ENCODE measurements at places on chromosomes 3 and 15. TPM values are rescaled to one million over a fixed set of nuclear protein-coding genes. Genes with fewer than 3 reads are reported as not detected.
A peak's percentile ranks its signal among the peaks of the same experiment; 100 is the strongest.

GRCh38 chr3:188305220-188305619 is 151.3 kb downstream of the LPP start:
- no peaks in the 10 kb centered on the region for H3K36me3 ChIP-seq
- H3K4me3 ChIP-seq = no peak overlapping the region
- DNase-seq = no peak
- H3K27me3 ChIP-seq = no peaks in the 10 kb centered on the region
- no peak overlapping the region for H3K27ac ChIP-seq

DNA sequence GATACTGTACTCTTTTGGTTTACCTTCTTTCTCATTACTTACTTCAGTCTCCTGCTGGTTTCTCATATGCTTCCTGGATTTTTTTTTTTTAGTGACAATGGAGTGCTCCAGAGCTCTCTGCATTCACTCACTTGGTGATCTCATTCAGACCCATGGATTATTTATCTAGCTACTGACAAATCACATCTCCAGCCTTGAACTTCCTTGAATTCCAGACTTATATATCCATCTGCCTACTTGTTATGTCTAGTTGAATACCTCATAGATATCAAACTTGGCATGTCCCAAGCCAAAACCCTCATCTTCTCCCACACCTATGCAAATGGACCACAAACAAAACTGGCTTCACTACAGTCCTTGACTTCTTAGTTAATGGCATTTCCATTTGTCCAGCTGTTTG is 234.7 kb upstream of the ZPLD1 start:
- DNase-seq = no peak
- no peak overlapping the region for H3K4me3 ChIP-seq
- H3K27ac ChIP-seq = no peak overlapping the region
- no peaks in the 10 kb centered on the region for H3K36me3 ChIP-seq
- H3K4me1 ChIP-seq = no peaks in the 10 kb centered on the region
- H3K27me3 ChIP-seq = no peaks in the 10 kb centered on the region

DNA sequence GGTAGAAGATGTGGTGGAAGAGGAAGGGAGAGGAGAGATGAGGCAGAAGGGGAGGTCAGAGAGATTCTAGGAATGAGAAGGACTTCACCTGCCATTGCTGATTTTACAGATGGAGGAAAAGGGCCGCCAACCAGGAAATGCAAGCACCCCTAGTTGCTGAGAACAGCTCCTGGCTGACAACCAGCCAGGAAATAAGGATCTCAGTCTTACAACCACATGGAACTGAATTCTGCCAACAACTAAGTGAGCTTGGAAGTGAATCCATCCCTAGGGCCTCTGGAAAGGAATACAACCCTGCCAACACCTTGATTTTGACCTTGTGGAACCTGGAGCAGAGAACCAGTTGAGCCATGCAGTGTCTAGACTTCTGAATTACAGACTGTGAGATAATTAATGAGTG is 86.6 kb downstream of the EDEM1 start:
- H3K27me3 ChIP-seq = no peaks in the 10 kb centered on the region
- no peak overlapping the region for H3K27ac ChIP-seq
- no peak overlapping the region for H3K4me3 ChIP-seq
- DNase-seq = no peak
- H3K4me1 ChIP-seq = no peaks in the 10 kb centered on the region

GRCh38 chr3:9507586-9508578 is 45.7 kb downstream of the LHFPL4 start:
- H3K4me1 ChIP-seq = peaks cover 4% of the 10 kb centered on the region
- H3K36me3 ChIP-seq = no peaks in the 10 kb centered on the region
- peak; percentile 40 for DNase-seq
- peaks cover 22% of the 10 kb centered on the region for H3K27me3 ChIP-seq
- no peak overlapping the region for H3K4me3 ChIP-seq

DNA sequence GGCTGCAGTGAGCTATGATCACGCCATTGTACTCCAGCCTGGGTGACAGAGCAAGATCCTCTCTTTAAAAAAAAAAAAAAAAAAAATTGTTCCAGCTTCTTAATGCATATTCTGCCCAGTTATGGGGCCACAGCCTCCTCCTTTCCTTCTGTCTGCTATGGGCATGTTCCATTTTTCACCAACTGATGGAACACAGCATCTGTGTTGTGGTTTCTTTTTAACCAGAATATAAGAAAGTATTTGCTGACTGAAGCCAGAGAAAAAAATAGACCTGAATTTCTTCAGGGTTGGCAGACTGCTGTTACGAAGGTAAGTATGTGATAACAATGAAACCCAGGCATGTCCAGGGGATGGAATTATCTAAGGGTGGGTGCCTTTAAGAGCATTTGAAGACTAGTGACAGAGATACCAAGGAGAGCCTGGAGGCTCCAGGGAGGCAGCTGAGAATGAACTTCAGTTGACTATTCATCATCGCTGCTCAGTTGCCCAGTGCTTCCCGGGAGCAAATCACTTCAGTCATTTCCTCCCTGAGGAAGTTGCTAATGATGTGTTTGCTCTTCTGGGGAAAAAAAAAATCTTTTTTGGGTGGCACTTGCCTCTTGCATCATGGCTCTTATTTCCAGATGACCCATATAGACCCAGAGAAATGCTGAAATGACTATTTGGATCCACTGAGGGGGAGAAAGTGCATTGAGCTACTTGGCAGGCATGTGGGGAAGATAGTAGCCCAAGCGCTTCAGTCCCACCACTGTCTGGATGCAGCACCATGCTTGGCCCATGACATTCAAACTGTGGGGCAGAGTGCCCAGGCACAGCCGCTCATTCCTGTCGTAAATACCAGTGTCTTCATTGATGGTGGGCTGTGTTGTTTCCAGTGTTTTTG is 14.5 kb downstream of the NCBP2 start:
- peaks cover 4% of the 10 kb centered on the region for H3K36me3 ChIP-seq
- H3K27ac ChIP-seq = 0 out of 2 replicates have a peak overlapping the region, but pooled peaks have one; percentile 21
- H3K4me3 ChIP-seq = no peak overlapping the region

- H3K36me3 ChIP-seq = peaks cover 85% of the 10 kb centered on the region
- H3K4me3 ChIP-seq = no peak overlapping the region
- H3K27ac ChIP-seq = no peak overlapping the region
- H3K27me3 ChIP-seq = no peaks in the 10 kb centered on the region
- no peaks in the 10 kb centered on the region for H3K4me1 ChIP-seq
These were observed 9.9 kb downstream of the CDV3 start for GRCh38 chr3:133583396-133583795.

DNA sequence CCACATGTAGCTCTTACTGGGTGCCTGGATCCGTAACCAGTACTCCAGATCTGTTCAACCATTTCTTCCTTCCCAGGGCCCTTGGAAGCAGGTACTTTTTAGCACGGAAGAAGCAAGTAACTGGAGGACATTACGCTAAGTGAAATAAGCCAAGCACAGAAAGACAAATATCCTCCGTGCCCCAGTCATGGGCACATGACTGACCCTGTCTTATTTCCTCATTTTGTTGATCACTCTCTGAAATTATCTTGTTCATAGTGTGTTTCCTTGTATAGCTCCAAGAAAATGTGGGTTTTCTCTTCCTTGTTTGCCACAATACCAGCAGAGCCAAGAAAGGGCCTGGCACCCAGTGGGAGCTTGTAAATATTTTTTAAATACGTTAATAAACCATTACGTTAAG is 32.2 kb upstream of the MTMR14 start:
- no peak overlapping the region for H3K4me3 ChIP-seq
- no peak overlapping the region for H3K27ac ChIP-seq
- no peaks in the 10 kb centered on the region for H3K27me3 ChIP-seq
- DNase-seq = no peak

GRCh38 chr15:82613747-82614146 is 33.4 kb downstream of the CPEB1 start:
- H3K4me3 ChIP-seq = no peak overlapping the region
- peak; percentile 2 for DNase-seq
- H3K27me3 ChIP-seq = no peaks in the 10 kb centered on the region
- no peaks in the 10 kb centered on the region for H3K36me3 ChIP-seq
- no peak overlapping the region for H3K27ac ChIP-seq
- H3K4me1 ChIP-seq = no peaks in the 10 kb centered on the region

GRCh38 chr15:68420186-68420684 is 11.7 kb downstream of the ITGA11 start:
- no peaks in the 10 kb centered on the region for H3K36me3 ChIP-seq
- H3K27me3 ChIP-seq = no peaks in the 10 kb centered on the region
- no peak overlapping the region for H3K27ac ChIP-seq
- peaks cover 13% of the 10 kb centered on the region for H3K4me1 ChIP-seq

- H3K36me3 ChIP-seq = no peaks in the 10 kb centered on the region
- H3K27ac ChIP-seq = no peak overlapping the region
- H3K4me3 ChIP-seq = no peak overlapping the region
- no peaks in the 10 kb centered on the region for H3K4me1 ChIP-seq
These were observed 48.9 kb downstream of the NIPA2 start for GRCh38 chr15:22887157-22887951.

DNA sequence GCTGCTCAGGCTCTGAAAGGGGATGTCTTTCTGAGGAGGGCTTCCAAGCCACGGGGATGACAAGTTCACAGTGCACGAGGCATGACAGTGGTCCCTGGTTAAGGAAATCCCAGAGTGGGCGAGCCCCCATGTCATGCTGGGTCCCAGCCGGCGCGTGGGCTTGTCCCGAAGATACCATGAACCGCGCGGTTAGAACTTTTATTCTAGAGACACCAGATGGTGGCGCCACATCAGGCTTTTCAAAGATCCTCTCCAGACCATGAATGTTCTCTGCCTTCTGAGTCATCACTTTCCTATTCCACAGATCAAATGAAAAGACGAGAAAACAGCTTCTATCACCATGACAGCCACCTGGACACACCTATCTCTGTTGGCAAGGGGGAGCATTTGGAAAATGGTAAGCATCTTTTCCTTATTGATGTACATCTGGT is 227.8 kb upstream of the LYSMD4 start:
- no peak overlapping the region for H3K4me3 ChIP-seq
- no peaks in the 10 kb centered on the region for H3K36me3 ChIP-seq
- H3K4me1 ChIP-seq = no peaks in the 10 kb centered on the region
- H3K27ac ChIP-seq = no peak overlapping the region
- peak; percentile 79 for DNase-seq
- H3K27me3 ChIP-seq = no peaks in the 10 kb centered on the region

DNA sequence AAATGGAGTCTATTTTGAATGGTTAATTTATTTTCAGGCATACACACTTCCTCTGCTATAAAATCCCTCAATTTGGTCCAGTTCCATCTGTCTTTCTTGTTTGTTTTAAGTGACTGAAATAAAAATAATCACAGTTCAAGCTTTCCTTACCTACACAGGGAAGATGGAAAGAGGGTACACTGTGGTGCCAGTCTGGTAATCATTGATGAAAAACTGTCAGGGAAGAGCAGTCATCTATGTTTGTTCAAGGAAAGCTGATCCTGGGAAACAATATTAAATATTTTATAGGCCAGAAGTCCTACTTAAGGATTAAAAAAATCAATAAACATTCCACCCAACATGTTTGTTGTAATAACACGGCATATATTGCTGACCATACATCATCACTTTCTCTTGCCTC is 115.2 kb upstream of the KCNMB2 start:
- H3K27me3 ChIP-seq = no peaks in the 10 kb centered on the region
- H3K4me1 ChIP-seq = no peaks in the 10 kb centered on the region
- no peak overlapping the region for H3K27ac ChIP-seq
- H3K36me3 ChIP-seq = no peaks in the 10 kb centered on the region
- H3K4me3 ChIP-seq = no peak overlapping the region

DNA sequence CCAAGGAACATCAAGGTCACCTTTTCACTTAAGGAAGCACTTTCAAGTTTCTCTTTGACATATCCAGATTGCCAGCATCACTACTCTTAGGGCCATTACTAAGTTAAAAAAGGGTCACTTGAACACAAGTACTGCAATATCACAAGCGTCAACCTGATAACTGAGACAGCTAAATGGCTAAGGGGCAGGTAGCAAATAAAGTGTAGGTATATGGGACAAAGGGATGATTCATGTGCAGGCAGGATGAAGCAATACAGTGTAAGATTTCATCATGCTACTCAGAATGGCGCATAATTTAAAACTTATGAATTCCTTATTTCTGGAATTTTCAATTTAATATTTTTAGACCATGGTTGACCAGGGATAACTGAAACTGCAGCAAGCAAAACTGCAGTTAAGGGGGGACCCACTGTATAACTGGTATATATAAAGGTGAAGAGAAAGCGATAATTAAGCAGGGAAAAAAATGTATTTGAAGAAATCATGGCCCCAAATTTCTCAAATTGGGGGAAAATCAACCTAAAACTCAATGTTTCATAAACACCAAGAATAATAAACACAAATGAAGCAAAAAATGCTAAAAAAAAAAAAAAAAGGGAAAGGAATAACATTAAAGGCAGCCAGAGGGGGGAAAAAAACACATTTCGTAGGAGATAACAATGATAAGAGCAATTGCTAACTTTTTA is 13.1 kb downstream of the CCR1 start:
- H3K4me3 ChIP-seq = no peak overlapping the region
- no peaks in the 10 kb centered on the region for H3K27me3 ChIP-seq
- no peak for DNase-seq
- no peaks in the 10 kb centered on the region for H3K4me1 ChIP-seq
- H3K36me3 ChIP-seq = no peaks in the 10 kb centered on the region
- no peak overlapping the region for H3K27ac ChIP-seq

GRCh38 chr15:40793216-40793989 is 13.5 kb upstream of the ZFYVE19 start:
- peaks cover 47% of the 10 kb centered on the region for H3K4me1 ChIP-seq
- H3K27me3 ChIP-seq = no peaks in the 10 kb centered on the region
- H3K27ac ChIP-seq = no peak overlapping the region
- no peak overlapping the region for H3K4me3 ChIP-seq
- no peak for DNase-seq
- H3K36me3 ChIP-seq = no peaks in the 10 kb centered on the region

- DNase-seq = no peak
- H3K27me3 ChIP-seq = peaks cover 4% of the 10 kb centered on the region
- H3K4me3 ChIP-seq = no peak overlapping the region
- peaks cover 19% of the 10 kb centered on the region for H3K4me1 ChIP-seq
These were observed 4.2 kb upstream of the EFCAB12 start for GRCh38 chr3:129432671-129433070.

DNA sequence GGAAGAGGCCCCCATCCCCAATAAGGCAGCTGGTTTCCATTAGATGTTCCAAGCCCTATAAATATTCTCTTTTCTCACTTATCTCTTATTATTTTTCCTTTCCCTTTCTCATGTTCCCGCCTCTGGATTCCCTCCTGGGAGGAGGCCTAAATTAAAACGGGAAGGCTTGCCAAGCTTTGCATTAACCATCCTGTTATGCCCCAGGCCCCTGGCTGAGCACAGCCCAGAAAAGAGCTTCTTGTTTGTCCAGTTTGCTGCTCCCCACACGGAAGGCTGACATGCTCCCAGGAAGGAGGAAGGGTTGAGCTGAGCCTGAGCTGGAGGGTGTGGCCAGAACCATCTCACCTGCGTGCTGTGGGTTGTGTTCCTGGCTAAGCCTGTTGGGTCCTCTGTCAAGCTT is 63.1 kb upstream of the BOC start:
- H3K36me3 ChIP-seq = no peaks in the 10 kb centered on the region
- DNase-seq = no peak
- peaks cover 38% of the 10 kb centered on the region for H3K4me1 ChIP-seq
- no peak overlapping the region for H3K27ac ChIP-seq
- H3K4me3 ChIP-seq = no peak overlapping the region

Gene CEP152
- total RNA-seq = 12.4 TPM

Gene BCL2A1
- not detected for total RNA-seq

Gene ARHGEF26
- total RNA-seq = 16.9 TPM

Gene ACKR2
- 0.35 TPM for total RNA-seq

Gene C2CD4A
- 0.19 TPM for total RNA-seq

Gene EOMES
- total RNA-seq = not detected

Gene UTS2B
- not detected for total RNA-seq

Gene ACTRT3
- total RNA-seq = 6.4 TPM

Gene TMEM266
- total RNA-seq = 2.8 TPM

Gene ANKRD63
- total RNA-seq = 0.74 TPM

Gene CCDC32
- 15.4 TPM for total RNA-seq

Gene MAP6D1
- total RNA-seq = 10.6 TPM

Measured in GM23338 (cell line).